ENCODE measurements at places on chromosomes 1 and 21. TPM values are rescaled to one million over a fixed set of nuclear protein-coding genes. Genes with fewer than 3 reads are reported as not detected.

DNA sequence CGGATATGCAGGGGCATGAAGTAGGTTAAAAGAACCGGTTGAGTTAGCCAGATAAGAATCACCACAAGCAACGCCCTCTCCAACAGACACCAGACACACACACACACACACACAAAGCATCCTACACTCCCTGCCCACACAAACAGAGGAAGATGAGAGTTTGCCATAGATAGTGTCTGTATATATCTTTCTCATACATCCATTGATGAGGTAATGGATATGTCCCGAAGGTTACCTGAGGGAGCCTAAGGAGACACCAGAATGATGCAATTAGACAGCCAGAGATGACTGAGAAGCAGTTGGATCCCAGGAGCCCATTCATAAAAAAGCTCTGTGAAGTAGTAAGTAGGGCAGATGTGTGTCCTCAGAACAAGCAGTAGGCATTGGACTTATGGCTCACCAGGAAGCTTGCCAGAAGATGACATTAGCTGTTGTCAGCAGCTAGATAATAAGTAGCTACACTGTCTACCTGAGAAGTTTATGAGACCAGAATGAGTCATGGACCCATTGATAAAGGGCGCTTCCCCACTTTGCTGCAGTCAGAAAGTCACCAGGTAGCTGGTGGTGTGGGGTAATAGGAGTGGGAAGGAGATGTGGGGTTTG is 247.0 kb downstream of the KCNT2 start:
- no peak for DNase-seq
- H3K27me3 ChIP-seq = no peaks in the 10 kb centered on the region
- H3K4me1 ChIP-seq = no peaks in the 10 kb centered on the region
- H3K27ac ChIP-seq = no peak overlapping the region
- no peaks in the 10 kb centered on the region for H3K36me3 ChIP-seq

GRCh38 chr1:201136355-201137023 is 9.5 kb upstream of the ASCL5 start:
- DNase-seq = no peak
- H3K4me3 ChIP-seq = no peak overlapping the region
- H3K36me3 ChIP-seq = peaks cover 47% of the 10 kb centered on the region
- H3K27ac ChIP-seq = no peak overlapping the region
- H3K27me3 ChIP-seq = no peaks in the 10 kb centered on the region
- peaks cover 14% of the 10 kb centered on the region for H3K4me1 ChIP-seq

Gene TMEM200B
- 1.6 TPM for total RNA-seq

- peak; percentile 74 for DNase-seq
- peak within 1 kb of the TSS; percentile 72 for H3K4me3 ChIP-seq
- peaks cover 39% of the 10 kb centered on the region for H3K27me3 ChIP-seq
- peaks cover 10% of the 10 kb centered on the region for H3K36me3 ChIP-seq
- peaks cover 45% of the 10 kb centered on the region for H3K4me1 ChIP-seq
Observed at GRCh38 chr1:24111996-24112779, at the start of gene MYOM3. MYOM3 (minus strand) TSS chr1:24112135; CDS start chr1:24108636, 3,499 bp downstream.

DNA sequence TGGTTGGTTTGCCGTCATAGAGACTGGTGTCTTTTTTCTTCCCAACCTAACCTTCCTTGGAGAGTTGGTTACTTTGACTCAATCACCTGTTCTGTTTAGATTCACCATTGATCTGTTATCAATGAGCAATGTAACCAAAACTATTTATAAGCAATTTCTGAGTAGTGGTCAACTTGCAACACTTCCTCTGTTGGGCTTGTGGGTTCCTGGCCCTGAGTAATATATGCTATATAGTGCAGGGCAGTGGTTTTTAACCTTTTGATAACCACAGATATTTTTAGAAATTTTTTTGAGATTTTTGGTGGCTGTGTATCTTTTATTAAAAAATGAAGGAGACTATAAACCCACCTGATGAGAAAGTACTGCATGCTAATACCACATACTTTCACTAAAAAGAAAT is 9.4 kb upstream of the XCL1 start:
- H3K36me3 ChIP-seq = no peaks in the 10 kb centered on the region
- H3K4me1 ChIP-seq = no peaks in the 10 kb centered on the region
- H3K4me3 ChIP-seq = no peak overlapping the region
- no peak overlapping the region for H3K27ac ChIP-seq
- no peaks in the 10 kb centered on the region for H3K27me3 ChIP-seq
- no peak for DNase-seq

DNA sequence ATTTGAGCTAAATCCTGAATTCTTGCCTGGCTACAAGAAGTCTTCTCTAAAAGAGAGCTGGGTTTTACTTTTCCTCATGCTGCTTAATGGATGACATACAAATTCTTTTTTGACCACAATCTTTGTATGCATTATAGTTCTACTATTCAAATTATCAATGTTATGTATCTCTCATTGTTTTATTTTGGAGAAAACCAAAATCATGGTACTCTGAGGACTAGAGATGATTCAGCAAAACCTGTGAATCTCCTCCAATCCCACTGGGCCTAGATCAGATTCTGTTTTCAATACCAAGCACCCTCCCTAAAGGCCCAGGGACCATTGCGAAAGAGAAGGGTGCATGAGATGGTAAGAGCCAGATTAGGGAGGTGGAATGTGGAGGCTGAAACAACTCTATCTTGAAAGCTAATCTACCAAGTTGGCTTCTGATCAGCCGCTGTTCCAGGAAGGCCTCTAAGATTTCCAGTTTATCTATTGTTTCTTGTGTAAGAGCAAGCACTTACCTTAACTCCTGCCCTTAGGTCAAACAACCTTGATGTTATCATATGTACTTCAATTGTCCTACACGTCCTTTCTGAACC is 547.2 kb downstream of the PLPP3 start:
- no peaks in the 10 kb centered on the region for H3K36me3 ChIP-seq
- no peaks in the 10 kb centered on the region for H3K27me3 ChIP-seq
- no peak overlapping the region for H3K4me3 ChIP-seq
- H3K27ac ChIP-seq = no peak overlapping the region

GRCh38 chr21:45030682-45031570 is 43.5 kb upstream of the ADARB1 start:
- no peak overlapping the region for H3K4me3 ChIP-seq
- no peaks in the 10 kb centered on the region for H3K36me3 ChIP-seq
- DNase-seq = no peak
- peak overlapping the region; percentile 29 for H3K27ac ChIP-seq
- H3K4me1 ChIP-seq = peaks cover 59% of the 10 kb centered on the region

Gene BMP8B
- 0.33 TPM for total RNA-seq

GRCh38 chr1:59317780-59318179 is 20.9 kb downstream of the FGGY start:
- no peak overlapping the region for H3K4me3 ChIP-seq
- no peaks in the 10 kb centered on the region for H3K36me3 ChIP-seq
- no peak overlapping the region for H3K27ac ChIP-seq
- H3K4me1 ChIP-seq = peaks cover 6% of the 10 kb centered on the region
- H3K27me3 ChIP-seq = no peaks in the 10 kb centered on the region

GRCh38 chr1:107920561-107920960 is 44.4 kb downstream of the VAV3 start:
- no peaks in the 10 kb centered on the region for H3K36me3 ChIP-seq
- no peak overlapping the region for H3K27ac ChIP-seq
- DNase-seq = no peak
- H3K27me3 ChIP-seq = no peaks in the 10 kb centered on the region

GRCh38 chr1:33397994-33398393 is 32.9 kb downstream of the PHC2 start:
- no peak for DNase-seq
- no peak overlapping the region for H3K4me3 ChIP-seq
- H3K27ac ChIP-seq = peak overlapping the region; percentile 65
- H3K36me3 ChIP-seq = no peaks in the 10 kb centered on the region
- H3K27me3 ChIP-seq = no peaks in the 10 kb centered on the region
- peaks cover 66% of the 10 kb centered on the region for H3K4me1 ChIP-seq

Gene SLAMF7
- total RNA-seq = 0.36 TPM

DNA sequence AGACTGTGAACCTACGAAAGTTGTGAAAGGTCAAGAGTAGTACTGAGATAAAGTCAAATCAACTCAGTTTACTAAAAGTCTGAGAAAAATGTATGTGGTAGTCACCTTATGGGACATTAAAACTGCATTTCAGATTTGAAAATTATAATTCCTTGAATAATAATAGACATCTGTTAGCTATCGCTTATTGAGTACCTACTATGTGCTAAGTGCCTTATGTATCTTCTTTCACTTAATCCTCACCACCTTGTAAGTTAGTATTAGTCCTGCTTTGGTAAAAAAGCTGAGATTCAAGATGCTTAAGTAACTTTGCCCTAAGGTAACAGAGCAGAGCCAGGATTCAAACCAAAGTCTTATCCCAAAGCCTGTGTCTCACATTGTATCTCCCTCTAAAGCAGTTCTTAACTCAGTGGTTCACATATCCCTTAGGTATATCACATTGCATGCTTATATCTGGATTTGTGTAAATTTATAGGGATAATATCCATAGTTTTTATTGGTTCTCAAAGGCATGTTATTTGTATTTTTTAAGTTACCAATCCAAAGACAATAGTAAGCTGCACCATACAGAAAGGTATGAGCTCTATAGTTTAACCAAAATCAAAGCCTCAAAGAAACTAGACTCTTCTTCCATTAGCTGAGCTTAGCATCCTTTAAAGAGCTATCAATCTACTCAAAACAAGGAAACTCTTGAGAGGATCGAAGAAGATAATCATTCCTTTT is 865 bp downstream of the PIGC start:
- peak overlapping the region; percentile 86 for H3K27ac ChIP-seq
- DNase-seq = no peak
- H3K36me3 ChIP-seq = peaks cover 8% of the 10 kb centered on the region
- H3K27me3 ChIP-seq = no peaks in the 10 kb centered on the region

- H3K27ac ChIP-seq = no peak overlapping the region
- no peak overlapping the region for H3K4me3 ChIP-seq
- peaks cover 95% of the 10 kb centered on the region for H3K27me3 ChIP-seq
- no peaks in the 10 kb centered on the region for H3K36me3 ChIP-seq
- no peak for DNase-seq
- no peaks in the 10 kb centered on the region for H3K4me1 ChIP-seq
Observed at GRCh38 chr1:18285538-18285924, 177.9 kb downstream of the IGSF21 start.

DNA sequence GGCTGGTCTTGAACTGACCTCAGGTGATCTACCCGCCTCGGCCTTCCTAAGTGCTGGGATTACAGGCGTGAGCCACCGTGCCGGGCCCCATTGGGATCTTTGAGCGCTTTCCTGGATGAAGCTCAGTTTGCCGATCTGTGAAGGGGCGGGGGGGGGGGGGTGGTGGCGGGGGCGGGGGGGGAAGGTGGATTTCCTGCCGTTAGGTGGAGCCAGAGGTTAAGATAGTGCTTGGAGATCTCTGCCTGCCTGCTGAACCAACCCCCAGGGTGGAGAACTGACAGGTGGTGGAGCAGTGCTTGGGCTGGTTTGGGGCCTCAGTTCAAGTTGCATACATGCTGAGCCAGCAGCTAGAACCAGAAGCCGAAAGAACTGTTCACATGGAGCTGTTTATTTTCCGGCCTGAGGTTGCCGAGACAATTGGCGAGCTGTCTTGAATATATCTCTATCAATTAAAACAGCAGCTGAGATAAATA is 1.7 kb downstream of the TMCC2 start:
- peak overlapping the region; percentile 77 for H3K4me3 ChIP-seq
- DNase-seq = no peak
- H3K36me3 ChIP-seq = no peaks in the 10 kb centered on the region

Gene SPRR4
- total RNA-seq = not detected

DNA sequence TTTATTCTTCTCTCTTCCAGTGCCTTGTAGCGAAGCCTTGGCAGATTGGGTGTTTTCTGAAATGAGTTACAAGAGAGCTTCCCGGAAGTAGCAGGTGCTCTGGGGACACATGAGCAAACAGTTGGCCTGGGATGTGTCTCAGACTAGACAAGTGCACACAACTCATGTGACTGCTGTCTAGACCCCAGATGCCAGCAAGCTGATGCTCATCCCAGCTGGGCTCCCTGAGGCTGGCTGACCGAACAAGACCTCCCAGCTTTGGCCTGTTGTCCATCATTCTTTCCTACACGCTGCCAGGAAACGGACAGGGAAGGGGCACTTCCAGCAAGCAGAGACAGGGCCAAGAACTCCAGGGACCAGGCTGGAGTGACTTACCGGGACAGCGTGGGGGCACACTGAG is 18.7 kb upstream of the CSF1 start:
- H3K27me3 ChIP-seq = no peaks in the 10 kb centered on the region
- no peak overlapping the region for H3K4me3 ChIP-seq
- no peak for DNase-seq
- peak overlapping the region; percentile 66 for H3K27ac ChIP-seq

DNA sequence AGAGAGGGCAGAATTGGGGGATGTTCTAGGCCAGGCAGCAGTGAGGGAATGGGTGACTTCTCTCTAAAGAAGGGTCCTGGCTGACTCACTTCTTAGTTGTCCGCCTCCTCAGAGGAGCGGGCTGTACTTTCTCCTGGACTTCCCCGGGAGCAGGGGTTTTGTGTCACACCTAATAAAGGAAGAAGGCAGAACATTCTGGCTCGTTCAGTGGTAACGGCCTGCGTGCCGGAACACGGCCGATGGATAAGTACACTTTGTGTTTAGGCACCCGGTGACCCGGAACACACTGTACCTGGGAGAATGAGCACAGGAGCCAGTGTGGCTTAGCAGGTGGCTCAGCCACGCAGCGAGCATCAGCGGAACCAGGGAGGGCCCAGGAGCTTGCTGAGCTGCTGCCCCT is 84.7 kb downstream of the FBXO2 start:
- H3K27ac ChIP-seq = no peak overlapping the region
- peaks cover 70% of the 10 kb centered on the region for H3K27me3 ChIP-seq
- no peak for DNase-seq
- H3K36me3 ChIP-seq = no peaks in the 10 kb centered on the region
- H3K4me1 ChIP-seq = peaks cover 11% of the 10 kb centered on the region

- no peaks in the 10 kb centered on the region for H3K27me3 ChIP-seq
- H3K4me1 ChIP-seq = peaks cover 15% of the 10 kb centered on the region
- no peak overlapping the region for H3K27ac ChIP-seq
- no peaks in the 10 kb centered on the region for H3K36me3 ChIP-seq
- no peak overlapping the region for H3K4me3 ChIP-seq
Observed at GRCh38 chr1:53308506-53308905, 19.4 kb downstream of the LRP8 start.

DNA sequence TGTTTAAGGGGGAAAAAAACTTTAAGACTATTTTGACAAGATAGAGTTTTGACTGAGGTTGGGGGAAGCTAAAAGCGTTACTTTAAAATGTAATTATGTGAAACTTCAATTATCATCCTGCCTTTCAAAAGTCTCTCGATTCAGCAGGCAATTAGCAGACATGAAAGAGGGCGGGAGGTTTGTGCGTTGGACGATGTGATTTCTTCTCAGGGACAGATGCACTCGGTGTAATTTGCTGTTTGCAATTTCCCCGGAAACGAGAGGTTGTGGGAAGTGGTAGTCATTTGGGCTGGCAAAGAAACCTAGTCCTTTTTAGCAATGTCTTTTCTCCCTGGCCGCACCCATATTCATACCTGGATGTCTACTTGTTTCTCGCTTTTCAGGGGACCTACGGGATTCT is 27.1 kb downstream of the KAZN start:
- no peak overlapping the region for H3K4me3 ChIP-seq
- H3K27ac ChIP-seq = no peak overlapping the region
- no peaks in the 10 kb centered on the region for H3K36me3 ChIP-seq
- no peaks in the 10 kb centered on the region for H3K4me1 ChIP-seq
- peaks cover 50% of the 10 kb centered on the region for H3K27me3 ChIP-seq

Gene SYNC
- total RNA-seq = 16.2 TPM

Gene F5
- 14.7 TPM for total RNA-seq

GRCh38 chr1:92409946-92410549 is 76.7 kb downstream of the GFI1 start:
- no peak overlapping the region for H3K27ac ChIP-seq
- H3K4me1 ChIP-seq = no peaks in the 10 kb centered on the region
- DNase-seq = no peak
- no peaks in the 10 kb centered on the region for H3K27me3 ChIP-seq
- no peaks in the 10 kb centered on the region for H3K36me3 ChIP-seq
- H3K4me3 ChIP-seq = no peak overlapping the region

Gene PCBP3
- total RNA-seq = 2.9 TPM

- H3K4me3 ChIP-seq = peak overlapping the region; percentile 64
- peak overlapping the region; percentile 78 for H3K27ac ChIP-seq
- H3K36me3 ChIP-seq = no peaks in the 10 kb centered on the region
- H3K4me1 ChIP-seq = peaks cover 17% of the 10 kb centered on the region
Observed at GRCh38 chr1:1419363-1419812, 1.7 kb downstream of the ANKRD65 start.

Measured in left ventricle myocardium inferior (tissue), 1 donor.